ENCODE measurements at places on chromosomes 2 and 18.

- no peak for DNase-seq
Measured at GRCh38 chr2:40032650-40033319, 253.7 kb upstream of the THUMPD2 start.

- no peak for DNase-seq
Measured at GRCh38 chr2:23601301-23601965, 216.5 kb downstream of the KLHL29 start.

DNA sequence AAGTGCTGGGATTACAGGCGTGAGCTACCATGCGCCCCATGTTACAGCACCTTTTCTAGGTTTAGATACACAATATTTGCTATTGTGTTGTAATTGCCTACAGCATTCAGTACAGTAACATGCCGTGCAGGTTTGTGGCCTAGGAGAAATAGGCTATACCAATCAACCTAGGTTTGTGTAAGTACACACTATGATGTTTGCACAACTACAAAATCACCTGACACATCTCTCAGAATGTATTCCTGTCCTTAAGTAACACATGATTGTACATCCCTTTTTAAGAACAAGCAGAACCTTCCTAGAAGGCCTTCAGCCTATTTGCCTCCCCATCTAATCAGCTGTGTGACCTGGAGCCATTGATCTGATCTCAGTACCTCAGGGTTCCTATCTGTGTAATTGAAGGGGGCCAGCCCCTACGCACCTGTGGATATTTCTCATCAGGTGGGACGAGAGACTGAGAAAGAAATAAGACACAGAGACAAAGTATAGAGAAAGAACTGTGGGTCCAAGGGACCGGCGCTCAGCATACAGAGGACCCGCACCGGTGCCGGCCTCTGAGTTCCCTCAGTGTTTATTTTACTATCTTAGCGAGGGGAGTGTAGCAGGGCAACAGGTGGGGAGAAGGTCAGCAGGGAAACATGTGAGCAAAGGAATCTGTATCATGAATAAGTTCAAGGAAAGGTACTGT is 18.7 kb upstream of the TMBIM1 start:
- DNase-seq = no peak

- DNase-seq = no peak
Measured at GRCh38 chr2:234795272-234795920, 156.4 kb upstream of the SH3BP4 start.

GRCh38 chr18:581096-581495 is 916 bp downstream of the CETN1 start:
- no peak for DNase-seq

GRCh38 chr2:99880964-99881294 is 261.5 kb downstream of the AFF3 start:
- DNase-seq = no peak

DNA sequence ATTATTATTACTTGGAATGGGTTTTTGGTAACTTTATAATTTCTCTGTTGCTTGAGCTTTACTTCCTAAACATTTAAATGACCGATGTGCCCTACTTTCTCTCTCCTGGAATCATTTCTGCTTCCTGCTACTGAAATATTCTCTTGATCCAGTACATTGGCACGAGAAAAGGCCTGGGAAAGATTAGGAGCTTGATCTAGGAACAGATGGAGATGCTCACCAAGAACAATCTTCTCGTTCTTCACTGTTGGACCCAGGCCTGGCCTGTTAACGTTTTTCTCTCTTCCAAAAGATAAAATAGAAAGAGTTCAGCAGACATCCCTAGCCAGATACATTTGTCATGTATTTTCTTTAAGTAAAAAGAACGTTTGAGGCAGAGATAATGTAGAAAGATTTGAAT is 1356.8 kb upstream of the CRIM1 start:
- DNase-seq = no peak

- DNase-seq = no peak
Measured at GRCh38 chr2:163640542-163641193, 95.1 kb downstream of the FIGN start.

DNA sequence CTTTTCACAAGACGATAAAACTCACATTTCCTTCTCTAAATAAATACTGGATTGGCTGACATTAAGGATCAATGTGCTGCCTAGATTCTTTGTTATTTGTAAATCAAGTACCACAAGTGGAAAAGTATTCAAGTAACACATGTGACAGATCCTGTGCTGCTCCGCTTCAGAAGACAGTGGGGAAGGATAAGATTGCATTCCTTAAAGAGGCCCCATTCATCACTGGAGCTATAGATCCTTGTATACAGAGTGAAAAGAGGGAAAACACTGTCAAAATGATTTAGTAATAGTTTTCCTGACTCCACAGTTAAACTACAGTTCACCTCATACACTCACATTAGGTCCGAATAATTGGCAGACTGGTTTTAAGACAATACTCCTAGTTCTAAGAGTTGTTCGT is 108.0 kb upstream of the CSRNP3 start:
- DNase-seq = no peak

- no peak for DNase-seq
Measured at GRCh38 chr2:102186791-102187495, at the start of gene IL1RL2. TSS of gene IL1RL2 (plus strand) at chr2:102187023. CDS start at chr2:102187868, 845 bp downstream.

- DNase-seq = no peak
Measured at GRCh38 chr2:4101936-4102335, 398.6 kb downstream of the DCDC2C start.

- no peak for DNase-seq
Measured at GRCh38 chr2:240999873-241000541, 1.6 kb downstream of the SNED1 start.

GRCh38 chr2:2306878-2307277 is 24.2 kb downstream of the MYT1L start:
- DNase-seq = no peak

All from erythroblast (primary cell).